ENCODE measurements at places on chromosomes 4 and X. TPM values are rescaled to one million over a fixed set of nuclear protein-coding genes. Genes with fewer than 3 reads are reported as not detected.

Gene GABRQ
- not detected for total RNA-seq

Gene NXF2
- not detected for total RNA-seq

Gene PAGE3
- not detected for total RNA-seq

Gene GPR173
- total RNA-seq: not detected

- peak overlapping the region; percentile 89 for H3K27ac ChIP-seq
- H3K4me1 ChIP-seq: peaks cover 30% of the 10 kb centered on the region
- peaks cover 11% of the 10 kb centered on the region for H3K36me3 ChIP-seq
Measured at GRCh38 chrX:154372612-154373022, 1.8 kb downstream of the FLNA start.

- H3K4me1 ChIP-seq: no peaks in the 10 kb centered on the region
- H3K27ac ChIP-seq: no peak overlapping the region
- DNase-seq: no peak
- peaks cover 5% of the 10 kb centered on the region for H3K27me3 ChIP-seq
- H3K4me3 ChIP-seq: no peak overlapping the region
- no peaks in the 10 kb centered on the region for H3K36me3 ChIP-seq
Measured at GRCh38 chr4:147578051-147578476, 39.1 kb upstream of the TMEM184C start.

Gene RTL5
- total RNA-seq: 0.76 TPM

- peaks cover 11% of the 10 kb centered on the region for H3K36me3 ChIP-seq
- peak overlapping the region; percentile 91 for H3K4me3 ChIP-seq
- peak overlapping the region; percentile 92 for H3K27ac ChIP-seq
- DNase-seq: no peak
Measured at GRCh38 chrX:101349193-101349562, 636 bp upstream of the TIMM8A start.

Gene CT47A7
- total RNA-seq: not detected

Gene CENPVL2
- total RNA-seq: not detected

Gene TCEAL5
- total RNA-seq: not detected

DNA sequence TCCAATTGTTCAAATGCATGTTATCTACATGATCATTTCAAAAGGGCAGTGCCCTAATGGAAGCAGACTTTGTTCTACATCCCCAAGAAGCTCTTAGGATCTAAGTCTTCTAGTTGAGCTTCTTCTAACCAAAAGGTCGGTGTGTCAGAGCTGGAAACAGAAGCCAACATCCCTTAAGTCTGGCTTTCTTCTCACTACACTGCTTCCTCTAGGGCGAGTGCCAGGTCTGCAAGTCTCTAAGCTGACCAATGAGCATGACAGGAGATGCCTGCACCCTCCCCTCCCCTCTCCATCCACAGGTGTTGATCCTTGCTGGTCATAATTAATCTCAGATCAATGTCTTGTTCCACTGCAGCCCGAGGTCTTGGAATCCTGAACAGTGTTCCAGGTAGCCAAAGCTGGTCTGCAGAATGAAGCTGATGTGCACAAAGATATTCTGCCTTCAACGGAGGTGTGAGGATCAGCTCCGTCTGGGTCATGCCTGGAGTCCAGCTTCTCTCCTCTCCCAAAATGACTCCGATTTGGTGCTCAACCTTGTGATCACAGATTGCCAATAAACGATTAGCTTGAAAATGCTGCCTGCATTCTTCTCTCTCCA, 44.1 kb downstream of the WDR1 start:
- no peak for DNase-seq
- H3K4me3 ChIP-seq: no peak overlapping the region
- H3K27ac ChIP-seq: no peak overlapping the region
- no peaks in the 10 kb centered on the region for H3K27me3 ChIP-seq
- peaks cover 11% of the 10 kb centered on the region for H3K4me1 ChIP-seq

- no peak for DNase-seq
- H3K4me3 ChIP-seq: no peak overlapping the region
- no peaks in the 10 kb centered on the region for H3K36me3 ChIP-seq
- H3K27me3 ChIP-seq: no peaks in the 10 kb centered on the region
- no peak overlapping the region for H3K27ac ChIP-seq
- no peaks in the 10 kb centered on the region for H3K4me1 ChIP-seq
Measured at GRCh38 chr4:183035726-183036415, 63.2 kb upstream of the WWC2 start.

Gene SCRG1
- not detected for total RNA-seq

Gene GAGE12H
- not detected for total RNA-seq

Gene NMU
- 0.63 TPM for total RNA-seq

GRCh38 chr4:102151696-102152095, 193.6 kb downstream of the SLC39A8 start:
- H3K36me3 ChIP-seq: no peaks in the 10 kb centered on the region
- H3K27me3 ChIP-seq: no peaks in the 10 kb centered on the region
- H3K4me1 ChIP-seq: no peaks in the 10 kb centered on the region
- H3K27ac ChIP-seq: no peak overlapping the region

Gene TMEM47
- not detected for total RNA-seq

Gene MAGEA12
- not detected for total RNA-seq

DNA sequence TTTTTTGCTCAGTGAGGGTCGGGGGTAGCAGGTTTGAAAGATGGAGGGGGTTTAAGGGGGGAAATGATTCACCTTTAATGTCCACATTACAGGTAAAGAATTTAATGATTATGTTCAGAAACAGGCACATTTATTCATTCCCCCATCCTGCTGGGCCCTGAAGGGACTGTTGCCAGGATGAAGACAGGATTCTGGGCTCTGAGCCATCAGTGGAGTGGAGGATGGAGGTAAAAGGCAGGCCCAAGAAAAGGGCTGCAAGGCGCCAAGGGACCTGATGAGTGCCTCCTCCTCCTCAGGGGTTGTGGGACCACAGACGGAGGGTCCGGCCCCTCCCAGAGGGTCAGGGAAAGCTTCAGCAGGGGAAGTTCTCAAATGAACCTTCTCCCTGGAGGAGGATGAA, 40.4 kb upstream of the PROM1 start:
- no peak overlapping the region for H3K4me3 ChIP-seq
- no peak overlapping the region for H3K27ac ChIP-seq
- H3K4me1 ChIP-seq: peaks cover 14% of the 10 kb centered on the region

DNA sequence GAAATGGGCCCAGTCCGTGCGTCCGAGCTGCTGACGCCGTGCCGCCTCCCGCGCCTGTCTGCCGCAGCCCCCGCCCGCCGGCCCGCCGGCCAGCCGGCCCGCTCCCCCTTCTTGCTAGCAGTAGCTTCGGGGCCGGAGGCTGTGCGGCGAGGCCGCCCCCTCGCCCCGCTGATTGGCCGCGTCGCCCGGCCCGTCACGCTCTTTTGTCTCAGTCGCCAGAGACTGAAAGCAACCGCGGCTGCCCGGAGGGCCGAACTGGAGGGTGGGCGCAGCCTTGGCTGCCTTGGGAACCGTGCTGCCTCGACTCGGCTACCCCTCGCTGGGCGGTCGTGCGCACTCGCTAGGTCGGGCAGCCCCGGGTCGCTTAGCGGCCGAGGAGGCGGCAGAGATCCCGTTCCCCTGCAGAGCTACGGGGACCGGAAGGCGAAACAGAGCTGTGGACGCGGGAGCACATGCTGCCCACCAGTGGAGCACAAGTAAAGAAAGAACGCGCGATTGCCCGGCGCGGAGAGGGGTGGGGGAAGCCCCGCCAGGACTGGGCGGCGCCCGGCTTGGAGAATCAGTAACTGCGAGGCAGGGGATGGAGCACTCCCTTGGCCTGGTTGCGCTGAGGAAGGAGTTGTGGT, at the start of gene ZCCHC18:
TSS of gene ZCCHC18 (plus strand) at position 198 of the 626 bp plus-strand sequence. CDS start 1,589 bp downstream, outside the sequence.
- no peaks in the 10 kb centered on the region for H3K27me3 ChIP-seq
- peak within 1 kb of the TSS; percentile 79 for H3K4me3 ChIP-seq
- H3K27ac ChIP-seq: peak within 1 kb of the TSS; percentile 49
- no peaks in the 10 kb centered on the region for H3K36me3 ChIP-seq
- DNase-seq: peak; percentile 59

GRCh38 chr4:64192731-64193412, 216.4 kb downstream of the TECRL start:
- H3K4me3 ChIP-seq: no peak overlapping the region
- DNase-seq: no peak
- H3K27ac ChIP-seq: no peak overlapping the region
- no peaks in the 10 kb centered on the region for H3K27me3 ChIP-seq

GRCh38 chr4:108607079-108607815, 13.1 kb upstream of the RPL34 start:
- DNase-seq: no peak
- peaks cover 7% of the 10 kb centered on the region for H3K36me3 ChIP-seq

GRCh38 chr4:11596989-11597388, 168.3 kb upstream of the HS3ST1 start:
- no peaks in the 10 kb centered on the region for H3K4me1 ChIP-seq
- no peak overlapping the region for H3K4me3 ChIP-seq
- H3K27me3 ChIP-seq: no peaks in the 10 kb centered on the region
- no peak overlapping the region for H3K27ac ChIP-seq

GRCh38 chr4:123405267-123405865, 8.8 kb downstream of the SPRY1 start:
- peaks cover 22% of the 10 kb centered on the region for H3K36me3 ChIP-seq
- H3K27me3 ChIP-seq: peaks cover 7% of the 10 kb centered on the region
- H3K4me3 ChIP-seq: no peak overlapping the region
- no peak for DNase-seq
- no peak overlapping the region for H3K27ac ChIP-seq

DNA sequence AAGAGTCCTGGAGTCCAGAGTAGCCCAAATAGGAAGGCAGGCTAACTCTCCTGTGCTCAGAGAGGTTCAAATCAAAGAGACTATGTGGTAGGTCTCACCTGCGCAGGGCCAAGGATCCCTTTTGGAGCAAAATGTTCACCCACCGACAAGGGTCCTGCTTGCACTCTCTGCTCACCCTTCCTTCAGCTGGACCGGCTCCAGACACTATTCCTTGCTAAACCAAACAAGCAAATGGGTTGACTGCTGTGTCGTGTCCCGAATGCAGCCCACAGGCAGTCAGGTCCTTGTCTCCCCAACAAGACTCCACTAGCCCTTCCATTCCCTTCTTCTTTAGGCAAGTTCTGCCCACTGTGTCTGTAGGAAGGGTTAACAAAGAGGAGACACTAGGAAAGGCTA, 760 bp downstream of the TRMT2B start:
- peaks cover 18% of the 10 kb centered on the region for H3K4me1 ChIP-seq
- H3K27ac ChIP-seq: peak overlapping the region; percentile 96
- H3K36me3 ChIP-seq: peaks cover 3% of the 10 kb centered on the region
- peak overlapping the region; percentile 86 for H3K4me3 ChIP-seq
- DNase-seq: no peak

Gene G3BP2
- 144 TPM for total RNA-seq

GRCh38 chr4:47891928-47892327, 22.5 kb downstream of the NFXL1 start:
- no peaks in the 10 kb centered on the region for H3K27me3 ChIP-seq
- no peak overlapping the region for H3K27ac ChIP-seq
- H3K4me1 ChIP-seq: peaks cover 10% of the 10 kb centered on the region
- H3K36me3 ChIP-seq: peaks cover 51% of the 10 kb centered on the region

DNA sequence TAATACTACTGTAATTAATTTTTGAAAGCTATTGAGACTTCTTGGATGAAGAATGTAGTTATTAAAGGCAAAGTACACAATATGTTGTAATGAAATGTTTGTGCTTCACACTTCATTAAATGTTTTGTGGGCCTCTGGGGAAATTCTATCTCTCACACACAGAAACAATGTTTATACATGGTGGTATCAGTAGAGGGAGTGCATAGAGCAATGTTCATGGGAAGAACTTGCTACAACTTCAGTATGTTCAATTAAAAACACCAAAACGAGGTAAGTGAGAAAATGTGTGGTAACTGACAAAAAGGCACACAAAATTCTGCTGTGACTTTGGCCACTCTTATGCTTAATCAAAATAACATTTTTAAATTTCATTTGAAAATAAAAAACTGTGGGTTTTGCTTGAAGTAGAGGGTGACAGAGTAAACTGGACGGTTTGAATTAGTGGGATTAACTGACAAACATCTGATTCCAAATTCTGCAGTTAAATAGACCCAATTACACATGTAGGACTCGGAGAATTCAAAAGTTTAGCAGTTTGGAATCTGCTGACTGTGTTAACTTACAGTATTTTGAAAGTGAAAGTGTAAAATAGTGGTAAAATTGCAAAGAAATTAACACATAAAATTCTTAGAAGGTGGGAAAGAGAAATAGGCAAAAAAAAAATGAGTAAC, 111.4 kb upstream of the TTC29 start:
- H3K27ac ChIP-seq: peak overlapping the region; percentile 46
- peaks cover 2% of the 10 kb centered on the region for H3K27me3 ChIP-seq
- H3K36me3 ChIP-seq: no peaks in the 10 kb centered on the region
- peaks cover 10% of the 10 kb centered on the region for H3K4me1 ChIP-seq
- DNase-seq: no peak
- peak overlapping the region; percentile 59 for H3K4me3 ChIP-seq

DNA sequence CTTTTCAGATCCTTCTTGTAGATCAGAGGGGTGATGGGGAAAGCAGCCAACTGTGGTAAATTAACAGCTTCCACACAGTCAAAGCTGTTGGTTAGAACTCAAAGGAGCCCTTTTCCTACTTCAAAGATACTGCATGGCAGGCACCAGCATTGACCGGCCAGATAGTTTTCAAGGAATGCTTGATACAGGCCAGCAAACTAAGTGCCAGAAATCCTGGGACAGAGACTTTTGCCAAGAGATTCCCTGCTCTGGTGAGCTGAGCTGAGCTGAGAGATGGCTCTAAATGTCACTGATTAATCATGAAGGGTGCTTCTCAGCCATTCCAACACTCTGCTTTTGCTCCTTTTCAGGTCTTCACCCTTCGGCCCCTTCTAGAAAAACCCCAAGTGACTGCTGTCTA, 131.6 kb upstream of the MED14 start:
- no peak for DNase-seq
- no peak overlapping the region for H3K27ac ChIP-seq
- H3K4me1 ChIP-seq: peaks cover 9% of the 10 kb centered on the region
- no peaks in the 10 kb centered on the region for H3K27me3 ChIP-seq
- no peak overlapping the region for H3K4me3 ChIP-seq

GRCh38 chr4:23039818-23040217, 347.1 kb downstream of the GBA3 start:
- DNase-seq: no peak
- no peak overlapping the region for H3K27ac ChIP-seq
- no peaks in the 10 kb centered on the region for H3K4me1 ChIP-seq

DNA sequence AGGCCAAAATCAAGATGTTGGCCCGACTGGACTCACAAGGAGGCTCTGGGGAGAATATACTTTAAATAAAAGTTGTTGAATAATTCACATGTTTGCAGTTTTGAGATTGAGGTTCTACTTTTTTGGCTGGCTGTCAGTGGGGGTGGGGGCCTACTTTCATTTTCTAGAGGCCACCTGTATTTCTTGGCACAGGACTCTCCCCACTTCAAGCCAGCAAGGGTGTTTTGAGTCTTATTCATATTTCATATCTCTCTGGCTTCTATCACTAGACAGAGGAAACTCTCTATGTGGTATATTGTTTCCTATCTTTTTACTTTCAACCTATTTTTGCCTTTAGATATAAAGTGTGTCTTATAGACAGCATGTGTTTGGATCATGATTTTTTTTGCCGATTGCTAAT, 266.4 kb downstream of the PRR32 start:
- H3K4me1 ChIP-seq: no peaks in the 10 kb centered on the region
- DNase-seq: no peak
- H3K27ac ChIP-seq: no peak overlapping the region

- peak within 1 kb of the TSS; percentile 42 for H3K27ac ChIP-seq
- H3K36me3 ChIP-seq: no peaks in the 10 kb centered on the region
- H3K27me3 ChIP-seq: peaks cover 41% of the 10 kb centered on the region
- H3K4me3 ChIP-seq: peak within 1 kb of the TSS; percentile 34
- H3K4me1 ChIP-seq: peaks cover 29% of the 10 kb centered on the region
Measured at GRCh38 chr4:56681158-56681852, at the start of gene HOPX. Gene HOPX (minus strand): TSS chr4:56681296. CDS start chr4:56657816, 23,480 bp downstream.

All from activated CD4-positive, alpha-beta memory T cell treated with anti-CD3 and anti-CD28 coated beads for 36 hours (primary cell).